ENCODE measurements at places on chromosomes 5 and 9. TPM values are rescaled to one million over a fixed set of nuclear protein-coding genes. Genes with fewer than 3 reads are reported as not detected.

- no peaks in the 10 kb centered on the region for H3K36me3 ChIP-seq
- no peak overlapping the region for H3K27ac ChIP-seq
Measured at GRCh38 chr9:124688238-124688904, 82.7 kb downstream of the NR6A1 start.

DNA sequence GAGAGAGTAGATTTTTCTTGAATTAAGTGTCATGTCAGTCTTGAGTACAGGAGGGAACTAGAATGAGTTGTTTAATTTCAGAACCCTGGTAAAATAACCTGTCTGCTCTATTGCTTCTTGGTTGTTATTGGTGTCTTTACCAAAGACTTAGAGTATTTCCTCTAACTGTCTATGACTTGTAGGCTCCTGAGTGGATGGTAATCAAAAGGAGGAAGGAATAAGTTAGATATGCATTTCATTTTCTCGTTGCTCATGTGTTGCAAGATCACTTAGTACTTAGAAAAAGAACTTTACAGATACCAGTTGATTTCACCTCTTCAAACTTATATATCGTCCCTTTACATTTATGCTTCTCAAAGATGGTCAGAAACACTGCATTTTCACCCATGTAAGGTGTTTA, 31.1 kb downstream of the UHRF2 start:
- H3K27ac ChIP-seq: no peak overlapping the region
- no peak for DNase-seq
- no peaks in the 10 kb centered on the region for H3K36me3 ChIP-seq

GRCh38 chr5:147412561-147412960, 97.3 kb downstream of the DPYSL3 start:
- H3K27me3 ChIP-seq: peaks cover 7% of the 10 kb centered on the region
- H3K27ac ChIP-seq: no peak overlapping the region
- no peaks in the 10 kb centered on the region for H3K4me1 ChIP-seq
- no peak for DNase-seq
- no peak overlapping the region for H3K4me3 ChIP-seq
- H3K36me3 ChIP-seq: no peaks in the 10 kb centered on the region

- no peaks in the 10 kb centered on the region for H3K27me3 ChIP-seq
- no peak overlapping the region for H3K4me3 ChIP-seq
- no peaks in the 10 kb centered on the region for H3K36me3 ChIP-seq
- no peaks in the 10 kb centered on the region for H3K4me1 ChIP-seq
- no peak for DNase-seq
Measured at GRCh38 chr5:148469501-148469935, 85.8 kb downstream of the FBXO38 start.

DNA sequence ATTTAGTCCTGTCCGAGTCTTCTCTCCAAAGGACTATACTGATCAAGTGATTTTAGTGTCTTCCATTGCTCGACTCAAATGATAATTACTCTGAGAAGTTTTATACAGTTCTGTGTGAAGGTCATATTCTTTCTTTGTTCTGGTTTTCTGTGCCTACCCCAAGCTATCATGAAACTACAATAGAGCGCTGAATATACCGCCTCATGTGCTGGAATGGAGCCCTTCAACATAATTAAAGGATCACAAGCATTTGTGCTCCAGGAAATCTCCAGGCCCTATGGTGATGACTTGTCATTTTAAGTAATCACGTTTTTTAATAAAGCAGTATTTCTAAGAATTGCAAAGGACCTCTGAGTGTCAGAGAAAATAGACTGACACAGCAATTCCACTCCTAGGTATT, 10.9 kb upstream of the SLC31A2 start:
- H3K27ac ChIP-seq: no peak overlapping the region
- peaks cover 29% of the 10 kb centered on the region for H3K4me1 ChIP-seq
- no peaks in the 10 kb centered on the region for H3K27me3 ChIP-seq
- no peaks in the 10 kb centered on the region for H3K36me3 ChIP-seq

NRARP gene
- 25.8 TPM for total RNA-seq

ANKH gene
- total RNA-seq: 87.2 TPM

Data from PC-9 (cell line).